ENCODE measurements at places on chromosomes 3 and 15.

DNA sequence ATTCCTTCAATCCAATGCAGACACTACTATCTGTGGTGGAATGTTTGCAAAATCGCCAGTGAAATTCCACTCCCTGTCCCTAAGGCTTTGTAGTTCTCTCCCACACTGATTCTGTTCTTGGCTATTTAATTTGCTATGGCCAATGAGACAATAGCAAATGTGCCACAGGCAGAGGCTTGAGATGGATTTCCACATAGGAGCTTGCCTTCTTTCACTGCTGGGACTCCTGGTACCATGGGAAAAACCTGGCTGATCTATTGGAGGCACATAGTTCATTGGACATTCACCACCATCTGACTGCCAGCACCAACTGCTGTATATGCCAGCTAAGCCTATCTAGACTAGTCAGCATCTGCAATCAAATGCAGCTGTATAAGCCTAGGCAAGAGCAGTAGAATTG lies 103.8 kb downstream of the NR1D2 start:
- DNase-seq: no peak

GRCh38 chr15:70936326-70936725 lies 43.7 kb downstream of the LRRC49 start:
- peak; percentile 14 for DNase-seq

GRCh38 chr15:27851858-27852210 lies 247.3 kb downstream of the OCA2 start:
- DNase-seq: no peak

DNA sequence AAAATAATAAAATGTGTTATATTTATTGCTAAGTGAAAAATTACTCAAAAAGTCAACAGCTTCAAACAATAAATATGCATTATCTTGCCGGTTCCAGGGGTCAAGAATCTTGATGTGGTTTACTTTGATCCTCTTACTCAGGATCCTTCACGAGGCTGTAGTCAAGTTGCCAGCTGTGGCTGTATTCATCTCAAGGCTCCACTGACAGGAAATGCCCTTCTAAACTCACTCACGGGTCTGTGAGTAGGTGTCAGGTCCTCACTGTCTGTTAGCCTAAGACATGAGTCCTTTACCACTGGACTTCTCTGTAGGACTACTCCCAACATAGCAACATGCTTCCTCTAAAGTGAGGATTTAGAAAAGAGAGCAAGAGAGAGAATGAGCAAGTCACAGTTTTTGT lies 983.0 kb downstream of the SI start:
- no peak for DNase-seq

Data from NCI-H1694 (cell line).